ENCODE measurements at places on chromosomes 3 and 15. TPM values are rescaled to one million over a fixed set of nuclear protein-coding genes. Genes with fewer than 3 reads are reported as not detected.
A peak's percentile ranks its signal among the peaks of the same experiment; 100 is the strongest.

DNA sequence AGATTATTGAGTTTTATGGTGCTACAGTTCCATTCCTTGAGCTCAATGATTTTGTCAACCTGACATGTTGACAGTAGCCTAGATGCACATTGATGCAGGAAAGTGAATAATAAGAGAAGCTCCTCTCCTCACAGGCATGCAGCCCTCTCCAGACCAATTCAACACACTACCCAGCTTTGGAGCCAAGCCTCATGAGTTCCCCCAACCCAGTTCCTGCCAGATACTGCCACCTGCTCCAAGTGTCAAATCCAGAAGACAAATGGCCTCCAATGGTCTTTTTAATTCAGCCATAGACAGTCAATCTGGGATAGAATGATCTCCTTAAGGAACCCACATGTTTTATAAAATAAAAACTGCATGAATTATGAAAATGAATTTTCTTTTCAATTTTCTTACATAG is 83.7 kb upstream of the ARHGEF3 start:
- no peak for DNase-seq

DNA sequence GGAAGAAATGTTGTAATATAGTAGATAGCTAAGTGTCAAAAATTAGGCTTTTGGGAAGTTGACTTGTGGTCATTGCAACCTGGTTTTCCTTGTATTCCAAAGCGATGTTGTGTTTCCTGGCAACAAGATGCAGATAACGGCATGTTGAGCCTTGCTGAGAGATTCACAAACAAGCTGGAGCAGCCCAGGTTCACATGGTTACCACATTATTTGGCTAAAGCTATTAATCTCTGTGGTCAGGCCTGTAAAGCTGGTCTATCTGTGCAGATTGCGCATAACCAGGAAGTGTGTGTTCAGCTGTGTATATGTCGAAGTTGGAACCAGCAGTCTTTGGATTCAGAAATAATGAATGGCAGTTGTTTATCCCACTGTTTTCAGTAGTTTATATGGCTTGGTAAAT is 6.6 kb downstream of the TIPARP start:
- peak; percentile 59 for DNase-seq

The CNTN6 gene
- total RNA-seq, result 0.11 TPM

- DNase-seq, result no peak
These were observed 274.4 kb downstream of the TLE3 start for GRCh38 chr15:69823223-69823907.

DNA sequence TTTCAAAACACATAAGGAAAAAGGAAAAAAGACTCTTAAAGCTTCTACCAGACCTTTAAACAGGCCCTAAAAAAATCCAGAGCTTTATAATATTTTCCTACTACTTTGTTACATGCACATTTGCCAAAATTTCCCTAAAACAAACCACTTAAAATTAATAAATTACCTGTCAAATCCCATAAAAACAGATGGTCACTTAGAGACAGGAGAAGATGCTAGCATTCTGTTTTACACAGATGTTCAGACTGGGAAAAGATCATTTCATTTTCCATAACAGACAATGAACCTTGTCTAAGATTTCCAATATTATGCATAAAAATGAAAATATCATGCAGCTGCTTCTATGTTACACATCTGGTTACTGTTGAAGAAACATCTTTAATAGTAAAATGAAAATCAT is 66.6 kb downstream of the SUCLG2 start:
- DNase-seq, result no peak

DNA sequence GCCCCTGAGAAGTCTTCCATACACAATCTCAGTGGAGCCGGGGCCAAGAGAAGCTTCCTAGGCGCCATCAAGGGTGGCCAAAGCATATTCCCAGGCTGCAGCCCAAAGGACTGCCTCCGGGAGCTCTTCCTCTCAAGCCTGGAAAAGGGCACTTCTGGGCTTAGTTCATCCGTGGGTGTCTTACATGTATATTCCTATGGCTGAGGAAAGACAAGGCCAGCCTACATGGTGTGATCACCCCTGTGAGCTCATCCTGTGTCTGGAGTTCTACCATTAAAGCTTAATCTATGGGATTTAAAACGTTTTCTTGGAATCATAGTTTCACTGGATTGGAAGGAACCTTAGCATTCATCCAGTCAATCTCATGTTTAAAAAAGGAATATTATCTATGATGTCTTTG is 21.9 kb upstream of the TIMP4 start:
- no peak for DNase-seq

DNA sequence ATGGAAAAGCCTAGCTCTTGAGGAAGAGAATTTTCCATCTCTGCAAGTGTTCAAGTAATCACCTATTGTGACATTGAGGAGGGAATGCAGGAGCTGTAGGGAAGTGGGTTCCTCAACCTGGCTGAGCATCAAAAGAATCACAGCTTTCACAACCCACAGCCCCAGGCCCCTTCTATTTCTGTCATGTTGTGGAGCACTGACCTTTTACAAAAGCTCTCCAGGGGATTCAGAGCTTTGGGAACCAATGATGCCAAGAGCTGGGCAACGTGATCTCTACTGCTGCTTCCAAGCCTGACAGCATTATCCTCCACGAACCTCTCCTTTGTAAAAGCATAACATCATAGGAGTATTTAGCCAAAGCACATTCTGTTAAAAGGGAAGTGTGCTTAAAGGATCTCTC is 231.1 kb downstream of the ADAMTS9 start:
- no peak for DNase-seq

The AGBL1 gene
- not detected for total RNA-seq

Data from right cardiac atrium (tissue), 5 donors.